RPMI7951 (cell line): ENCODE measurements at places on chromosomes 2 and 18. TPM values are rescaled to one million over a fixed set of nuclear protein-coding genes. Genes with fewer than 3 reads are reported as not detected.

GRCh38 chr2:216300906-216301305 is 71.4 kb downstream of the MARCHF4 start:
- DNase-seq: no peak

- no peak for DNase-seq
Observed at GRCh38 chr2:71576541-71576940, 123.2 kb downstream of the DYSF start.

- DNase-seq: peak; percentile 20
Observed at GRCh38 chr2:218405746-218406208, 6.1 kb downstream of the CTDSP1 start.

DNA sequence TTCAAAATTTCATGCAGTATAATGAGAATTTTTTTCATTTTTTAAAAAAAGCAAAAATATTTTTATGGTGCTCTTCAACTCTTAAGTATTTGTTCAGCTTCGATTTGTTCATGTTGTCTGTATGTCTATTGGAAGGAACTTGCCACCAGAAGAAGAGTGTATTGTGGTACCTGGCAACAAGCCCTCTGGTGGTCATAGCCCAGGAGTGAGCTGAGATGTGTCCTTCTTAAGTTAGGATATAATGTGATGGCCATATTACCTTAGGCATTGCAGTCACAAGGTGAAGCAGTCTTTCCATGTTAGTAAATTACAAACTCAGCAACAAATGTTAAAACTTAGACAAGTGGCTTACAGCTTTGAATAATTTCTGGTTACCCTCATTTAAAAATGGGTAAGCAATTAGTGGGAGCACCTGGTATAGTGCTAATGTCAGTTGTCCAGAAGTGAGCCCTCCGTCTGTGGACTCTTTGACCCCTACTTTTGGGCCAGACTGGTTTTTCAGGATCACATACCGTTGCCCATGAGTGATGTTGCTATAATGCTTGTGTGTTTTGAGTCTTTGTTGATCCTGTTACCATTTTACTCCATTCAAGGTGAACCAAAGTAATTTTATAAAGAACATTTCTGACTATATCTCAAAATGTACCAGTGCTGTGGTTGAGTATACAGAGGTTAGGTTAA is 57.4 kb downstream of the MYO1B start:
- peak; percentile 48 for DNase-seq

DNA sequence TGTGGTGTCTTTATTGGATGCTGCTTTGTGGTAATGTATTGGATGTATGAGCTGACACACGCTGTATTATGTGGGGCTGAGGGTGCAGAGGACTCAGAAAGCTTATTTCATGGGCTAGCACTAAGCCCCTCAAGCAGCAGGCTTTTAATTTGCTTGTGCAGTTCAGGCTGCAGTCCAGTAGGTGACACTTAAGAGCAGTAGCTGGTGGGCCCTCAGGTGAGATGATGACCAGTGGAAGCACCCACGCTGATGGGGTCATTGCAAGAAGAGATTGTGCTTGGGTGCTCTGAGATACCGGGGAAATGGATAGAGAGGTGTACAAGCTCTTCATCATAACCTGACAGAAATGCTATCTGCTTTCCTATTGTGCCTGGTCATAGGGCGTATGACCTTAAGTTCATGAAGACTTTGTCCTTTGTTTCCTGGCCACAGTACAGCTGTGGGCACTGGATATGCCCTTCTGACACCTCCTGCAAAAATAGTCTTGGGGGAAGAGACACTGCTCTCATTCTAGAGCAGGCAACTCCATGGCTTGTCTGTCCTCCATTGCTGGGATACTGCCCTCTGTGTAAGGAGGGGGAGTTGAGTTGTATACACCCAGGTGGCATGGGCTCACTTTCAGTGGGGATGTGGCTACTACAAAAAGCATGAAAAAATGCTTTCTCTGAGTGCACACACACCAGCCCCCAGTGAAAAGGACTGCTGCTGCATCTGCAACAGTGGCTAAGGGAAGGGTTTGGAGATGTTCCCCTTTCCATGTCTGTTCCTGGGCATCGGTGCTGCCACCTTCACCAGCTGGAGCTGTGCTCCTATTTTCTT is 205.7 kb upstream of the ZSWIM2 start:
- peak; percentile 6 for DNase-seq

The LIMS3 gene
- total RNA-seq: 3.0 and 3.1 TPM in 2 replicates

The AFF3 gene
- total RNA-seq: 1.3 and 3.6 TPM in 2 replicates
